ENCODE measurements at places on chromosomes 4 and X. TPM values are rescaled to one million over a fixed set of nuclear protein-coding genes. Genes with fewer than 3 reads are reported as not detected.

- DNase-seq = no peak
Measured at GRCh38 chr4:161249779-161250440, 913.9 kb downstream of the FSTL5 start.

GRCh38 chr4:83535520-83536361 is at the start of gene GPAT3:
GPAT3 (plus strand) TSS chr4:83536108; CDS start chr4:83536623, 515 bp downstream.
- DNase-seq = peak; percentile 92

- no peak for DNase-seq
Measured at GRCh38 chr4:94648699-94649098, 109.1 kb upstream of the BMPR1B start.

DNA sequence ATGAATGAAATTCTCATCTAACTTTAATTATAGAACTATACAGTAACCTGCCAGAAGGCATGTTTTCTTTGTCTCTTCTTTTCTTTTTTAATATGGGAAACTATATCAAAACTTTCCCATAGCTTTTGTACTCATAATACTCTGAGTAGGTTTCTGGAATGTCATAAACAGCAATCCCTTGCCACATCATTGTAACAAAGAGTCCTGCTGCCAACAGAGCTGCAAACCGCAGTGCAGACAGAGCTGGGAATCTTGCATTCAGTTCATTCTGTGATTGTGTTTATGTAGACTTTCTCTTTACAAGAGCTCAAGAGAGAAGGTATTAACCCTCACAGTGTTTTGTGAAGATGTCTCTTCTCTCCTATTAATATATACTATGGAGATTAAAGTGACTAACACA is 304.4 kb upstream of the SLIT2 start:
- no peak for DNase-seq

DNA sequence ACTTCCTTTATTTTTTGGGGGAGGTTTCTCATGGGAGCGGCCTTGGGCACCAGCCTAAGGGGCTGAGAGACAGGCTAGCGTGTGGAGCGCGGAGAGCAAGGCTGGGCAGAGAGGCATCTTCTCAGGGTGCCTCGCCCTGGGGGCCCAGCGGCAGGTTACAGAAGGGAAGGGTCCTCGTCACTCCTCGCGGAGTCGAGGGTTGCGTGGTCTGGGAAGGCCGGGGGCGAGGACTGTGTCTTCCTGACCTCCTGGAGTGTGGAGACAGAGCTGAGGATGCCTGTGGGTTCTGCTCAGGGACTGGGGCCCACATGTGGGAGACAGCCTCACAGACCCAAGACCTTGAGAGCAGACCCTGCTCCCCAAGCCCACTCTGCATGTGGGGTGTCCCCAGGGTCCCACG is 79.6 kb upstream of the LRPAP1 start:
- no peak for DNase-seq

GRCh38 chrX:36961590-36961989 is 46.6 kb upstream of the FAM47C start:
- no peak for DNase-seq

GRCh38 chr4:81173213-81173612 is 41.8 kb downstream of the PRKG2 start:
- no peak for DNase-seq

DNA sequence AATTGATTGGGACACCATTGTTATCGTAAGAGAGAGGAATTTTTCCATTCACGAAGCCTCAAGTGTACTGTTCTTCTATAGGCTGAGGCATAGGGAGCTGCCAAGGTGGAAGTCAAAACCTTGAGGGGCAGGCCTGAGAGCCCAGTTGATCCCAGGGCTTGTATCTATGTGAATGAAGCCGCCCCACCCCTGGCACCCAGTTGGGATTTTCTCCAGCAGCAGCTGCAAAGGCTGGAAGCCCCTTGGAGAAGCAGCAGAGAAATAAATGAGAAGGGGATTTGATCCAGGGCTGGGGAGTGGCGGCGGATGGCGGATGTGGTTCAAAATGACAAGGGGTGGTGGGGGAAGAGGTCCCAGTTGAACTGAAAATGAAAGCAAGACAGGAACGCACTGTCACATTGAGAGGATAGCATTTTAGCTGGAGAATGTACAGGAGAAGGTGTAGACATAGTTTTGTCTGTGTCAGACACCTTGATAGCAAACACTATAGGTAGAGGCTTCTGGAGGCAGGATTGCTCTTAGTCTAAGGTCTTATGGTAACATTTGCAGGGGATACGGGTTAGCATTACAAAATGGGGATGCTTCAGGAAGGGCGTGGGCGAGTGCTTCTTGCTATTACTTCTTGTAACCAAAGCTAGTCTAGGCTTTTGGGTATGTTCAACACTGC is 32.6 kb downstream of the DOCK11 start:
- DNase-seq = no peak

GRCh38 chr4:96152824-96153223 is 312.9 kb downstream of the PDHA2 start:
- no peak for DNase-seq

DNA sequence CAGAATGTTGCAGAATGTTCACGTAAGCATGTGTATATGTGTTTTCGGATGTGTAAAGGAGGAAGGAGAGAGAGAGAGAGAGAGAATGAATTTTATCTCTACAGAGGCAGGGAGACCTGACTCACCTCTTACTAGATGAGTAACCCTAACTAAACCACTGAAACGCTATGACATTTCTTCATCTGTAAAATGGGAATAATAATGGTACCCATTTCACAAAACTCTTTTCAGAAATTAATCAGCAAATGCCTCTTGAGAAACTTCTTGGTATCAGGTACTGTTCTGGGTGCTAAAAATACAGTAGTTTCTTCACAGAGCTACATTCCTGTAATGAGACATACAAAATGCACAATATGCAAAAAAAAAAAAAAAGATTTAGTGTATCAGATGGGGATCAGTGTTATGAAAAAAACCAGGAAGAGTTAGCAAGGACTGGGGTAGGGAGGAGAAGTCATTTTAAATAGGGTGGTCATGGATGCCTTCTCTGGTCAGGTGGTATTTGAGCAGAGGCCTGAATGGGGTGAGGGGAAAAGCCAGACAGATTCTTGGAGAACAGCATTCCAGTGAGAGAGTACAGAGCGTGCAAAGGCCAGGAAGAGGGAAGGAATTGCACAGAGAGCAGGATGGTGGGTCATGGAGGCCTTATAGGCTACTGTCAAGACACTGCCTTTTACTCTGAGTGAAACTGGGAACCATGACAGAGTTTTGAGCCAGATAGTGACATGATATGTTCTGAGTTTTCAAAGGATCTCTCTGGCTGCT is 84.9 kb upstream of the SPANXB1 start:
- no peak for DNase-seq

- DNase-seq = no peak
Measured at GRCh38 chr4:13378973-13379759, 105.0 kb downstream of the RAB28 start.

GRCh38 chr4:8274066-8274652 is 4.6 kb downstream of the HTRA3 start:
- DNase-seq = no peak

The F8A3 gene
- 17.1 TPM for total RNA-seq

The ITM2A gene
- total RNA-seq = 30.0 TPM

The GATA1 gene
- total RNA-seq = not detected

The ANK2 gene
- 11.5 TPM for total RNA-seq

The CYTL1 gene
- 3.1 TPM for total RNA-seq

The MAGEC1 gene
- not detected for total RNA-seq

The ALB gene
- 538 TPM for total RNA-seq

The CSN2 gene
- total RNA-seq = not detected

The PPP4R3C gene
- not detected for total RNA-seq

The HTN1 gene
- not detected for total RNA-seq

The ZDHHC9 gene
- 12.7 TPM for total RNA-seq

Data from body of pancreas (tissue), 4 donors.